ENCODE measurements at places on chromosomes 6 and 20. TPM values are rescaled to one million over a fixed set of nuclear protein-coding genes. Genes with fewer than 3 reads are reported as not detected.

HLA-DQB2 gene
- total RNA-seq, result not detected

TINAG gene
- not detected for total RNA-seq

DEFB124 gene
- total RNA-seq, result not detected

BPIFB3 gene
- total RNA-seq, result not detected

PTGIS gene
- 0.02 TPM for total RNA-seq

EDN3 gene
- 1.8 TPM for total RNA-seq

GJA1 gene
- total RNA-seq, result 69.8 TPM

CASS4 gene
- not detected for total RNA-seq

Data from A549 treated with GW870086 at 1 μM for 4 hours (cell line).